RPMI8226 (cell line): ENCODE measurements at places on chromosomes 7 and 10.
A peak's percentile ranks its signal among the peaks of the same experiment; 100 is the strongest.

DNA sequence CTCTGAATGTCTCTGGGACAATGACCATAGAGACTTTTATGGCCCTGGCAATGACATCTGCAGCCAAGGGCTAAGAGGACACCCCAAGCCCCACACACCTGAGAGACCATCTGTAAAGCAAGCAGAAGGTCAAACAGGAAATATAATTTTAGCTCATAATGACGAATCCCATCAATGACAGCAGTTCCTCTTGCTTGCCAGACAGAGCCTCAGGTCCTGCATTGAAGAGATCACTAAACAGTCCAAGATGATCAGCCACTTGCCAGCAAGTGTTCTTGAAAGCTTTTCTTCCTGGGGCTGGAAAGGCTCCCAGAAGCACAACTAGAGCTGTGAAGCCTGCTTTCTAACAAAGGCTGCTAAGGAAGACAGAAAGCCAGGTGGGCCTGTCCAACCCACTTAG lies 993.7 kb upstream of the AUTS2 start:
- DNase-seq, result peak; percentile 67

DNA sequence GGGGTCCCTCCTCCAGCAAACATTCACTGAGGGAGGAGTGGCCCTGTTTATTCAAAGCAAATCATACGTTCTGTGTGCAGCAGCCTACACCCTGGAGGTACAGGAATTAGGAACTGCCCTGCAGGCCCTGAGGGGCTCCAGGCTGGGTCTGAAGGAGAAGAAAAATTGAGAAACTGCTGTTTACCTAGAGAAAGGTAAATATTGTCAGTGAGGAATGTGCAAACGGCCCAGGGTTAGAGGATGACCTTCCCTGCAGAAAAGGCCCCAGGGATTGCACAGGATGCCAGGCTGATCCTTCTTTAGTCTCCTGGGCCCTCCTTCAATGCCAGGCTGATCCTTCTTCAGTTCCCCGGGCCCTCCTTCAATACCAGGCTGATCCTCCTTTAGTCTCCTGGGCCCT lies 5.7 kb downstream of the CALML5 start:
- DNase-seq, result no peak

- DNase-seq, result no peak
Measured at GRCh38 chr10:57867241-57867640, 400.5 kb downstream of the IPMK start.

DNA sequence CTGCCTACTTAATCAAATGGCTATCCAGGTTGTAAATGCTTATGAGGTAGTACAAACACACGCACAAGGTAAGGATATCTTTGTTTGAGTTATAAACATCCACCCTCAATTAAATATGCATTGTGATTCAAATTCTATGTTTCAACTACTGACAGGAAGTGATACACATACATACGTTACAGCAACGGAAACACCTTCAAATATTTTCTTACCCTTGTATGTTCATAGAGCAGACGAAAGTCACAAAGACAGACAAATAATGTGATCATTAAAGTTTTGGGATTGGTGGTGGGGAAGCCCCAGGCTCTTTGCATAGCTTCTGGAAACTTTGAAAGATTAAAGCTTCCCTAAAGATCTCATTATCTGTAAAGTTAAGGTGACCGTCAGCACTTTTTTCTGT lies 521.0 kb downstream of the PARD3 start:
- DNase-seq, result no peak

DNA sequence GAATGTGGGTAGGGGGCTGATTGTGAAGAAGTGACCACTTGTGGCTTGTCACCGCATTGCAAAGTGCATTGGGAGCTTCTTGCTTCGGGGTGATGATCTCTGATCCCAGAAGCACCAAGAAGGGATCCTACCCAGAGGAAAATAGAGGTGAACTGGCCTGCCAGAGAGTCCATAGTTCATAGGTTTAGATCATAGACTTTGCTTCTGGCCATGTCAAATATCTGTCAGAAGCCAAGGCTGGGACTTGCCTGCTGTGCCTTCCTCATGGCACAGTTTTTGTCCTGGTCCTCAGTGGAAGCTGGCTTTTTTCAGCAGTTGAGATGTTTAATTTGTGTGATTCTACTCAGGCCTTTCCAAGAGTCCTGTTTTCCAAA lies 1.1 kb downstream of the ZSWIM8 start:
- DNase-seq, result no peak

DNA sequence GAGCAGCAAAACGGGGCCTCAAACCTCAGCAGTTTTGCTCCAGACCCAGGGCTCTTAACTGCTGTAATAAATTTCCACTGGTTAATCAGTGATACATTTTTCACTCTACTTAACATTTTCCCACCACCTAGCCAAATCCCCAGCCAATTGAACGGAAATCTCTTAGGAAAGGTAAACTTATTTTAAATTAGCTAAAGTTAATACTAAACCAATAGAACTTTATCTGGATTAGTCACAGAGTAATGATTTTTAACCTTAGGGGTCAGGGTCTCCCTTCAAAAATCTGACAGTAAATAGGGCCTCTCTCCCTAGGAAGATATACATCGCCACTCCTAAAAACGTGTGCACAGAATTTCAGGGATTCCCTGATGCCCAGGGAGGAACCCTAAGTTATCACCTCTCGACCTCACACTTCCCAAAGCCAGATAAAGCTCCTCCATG lies 87.4 kb upstream of the KMT2E start:
- no peak for DNase-seq

- DNase-seq, result no peak
Measured at GRCh38 chr7:151721694-151722093, 155.2 kb downstream of the PRKAG2 start.

DNA sequence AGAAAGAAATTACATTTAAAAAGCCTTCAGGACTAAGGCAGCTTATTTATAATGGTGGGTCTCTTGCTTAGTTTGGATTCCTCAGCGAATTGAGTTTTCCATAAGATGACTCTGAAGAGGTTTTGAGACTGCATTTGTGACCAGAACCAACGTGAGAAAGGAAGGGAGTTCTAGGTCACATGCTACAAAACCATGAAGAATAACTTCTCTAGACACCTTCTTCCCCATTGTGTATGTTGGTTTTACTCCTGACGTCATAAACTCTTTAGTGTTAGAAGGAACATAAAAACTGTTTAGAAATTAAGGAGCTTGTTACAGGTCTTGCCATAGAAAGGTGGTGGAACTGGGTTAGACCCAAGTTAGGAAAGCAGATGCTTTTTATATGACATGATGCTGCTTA lies 11.1 kb downstream of the PTPN12 start:
- no peak for DNase-seq

DNA sequence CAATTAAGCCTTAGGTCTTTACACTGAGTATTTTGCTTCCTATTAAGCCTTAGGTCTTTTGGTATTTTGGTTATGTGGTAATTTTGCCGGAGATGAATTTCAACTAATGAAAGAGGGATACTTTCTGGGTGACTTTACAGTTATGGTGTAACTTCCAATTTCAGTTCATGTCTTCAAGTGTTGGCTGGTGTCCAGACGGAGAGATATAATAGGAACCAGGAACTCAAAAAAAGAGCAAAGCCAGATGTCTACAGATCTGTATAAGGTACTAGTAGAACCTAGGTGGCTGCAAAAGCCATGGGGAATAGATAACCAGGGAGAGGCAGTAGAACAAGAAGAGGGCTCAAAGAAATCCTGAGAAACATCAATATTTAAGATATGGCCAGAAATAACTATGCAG lies 12.3 kb downstream of the ERCC6 start:
- no peak for DNase-seq

GRCh38 chr7:129090300-129090907 lies 35.5 kb upstream of the TNPO3 start:
- no peak for DNase-seq

DNA sequence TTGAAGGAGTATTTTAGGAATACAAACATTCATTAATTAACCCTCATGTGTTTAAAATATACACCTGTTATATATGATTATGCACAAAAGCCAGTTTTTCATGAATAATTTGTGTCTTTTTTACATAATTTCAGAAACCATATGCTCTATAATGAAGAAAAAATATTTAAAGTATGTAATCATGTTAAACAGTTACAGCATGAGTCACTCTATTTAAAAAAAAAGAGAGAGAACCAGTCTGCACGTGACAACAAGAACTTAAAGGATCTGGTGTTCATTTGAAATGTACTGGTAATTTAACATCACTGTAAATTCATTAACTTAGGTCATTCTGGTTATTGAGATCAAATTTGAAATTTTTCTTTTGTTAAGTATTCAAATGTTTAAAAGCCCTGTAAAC lies 228.5 kb downstream of the CACNB2 start:
- DNase-seq, result no peak

GRCh38 chr10:33422471-33423153 lies 88.1 kb upstream of the NRP1 start:
- no peak for DNase-seq

GRCh38 chr7:2000746-2001321 lies 231.9 kb downstream of the MAD1L1 start:
- no peak for DNase-seq

GRCh38 chr7:21076574-21076973 lies 289.9 kb upstream of the SP8 start:
- no peak for DNase-seq

DNA sequence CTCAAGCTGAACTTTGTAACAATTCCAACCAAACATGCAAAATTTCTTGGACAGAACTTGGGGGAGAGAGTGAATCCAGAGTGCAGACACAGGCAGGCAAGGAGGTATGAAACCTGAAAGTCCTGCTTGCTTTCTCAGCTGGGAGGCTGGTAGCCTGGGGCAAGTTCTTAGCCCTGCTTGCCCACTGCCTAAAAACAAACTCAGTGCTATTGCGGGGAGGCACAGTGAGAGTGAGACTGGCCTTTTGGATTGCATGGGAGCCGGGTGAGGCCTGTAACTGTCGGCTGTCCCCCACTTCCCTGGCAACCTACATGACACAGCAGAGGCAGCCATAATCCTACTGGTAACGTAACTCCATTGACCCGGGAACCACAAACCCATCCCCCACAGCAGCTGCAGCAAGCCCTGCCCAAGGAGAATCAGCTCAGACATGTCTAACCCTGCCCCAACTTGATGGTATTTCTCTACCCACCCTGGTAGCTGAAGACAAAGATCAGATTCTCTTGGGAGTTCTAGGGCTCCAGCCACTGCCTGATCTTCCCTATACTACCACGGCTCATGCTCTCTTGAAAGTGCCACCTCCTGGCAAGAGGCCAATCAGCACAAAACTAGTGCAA lies 663.6 kb downstream of the GRM8 start:
- DNase-seq, result no peak

DNA sequence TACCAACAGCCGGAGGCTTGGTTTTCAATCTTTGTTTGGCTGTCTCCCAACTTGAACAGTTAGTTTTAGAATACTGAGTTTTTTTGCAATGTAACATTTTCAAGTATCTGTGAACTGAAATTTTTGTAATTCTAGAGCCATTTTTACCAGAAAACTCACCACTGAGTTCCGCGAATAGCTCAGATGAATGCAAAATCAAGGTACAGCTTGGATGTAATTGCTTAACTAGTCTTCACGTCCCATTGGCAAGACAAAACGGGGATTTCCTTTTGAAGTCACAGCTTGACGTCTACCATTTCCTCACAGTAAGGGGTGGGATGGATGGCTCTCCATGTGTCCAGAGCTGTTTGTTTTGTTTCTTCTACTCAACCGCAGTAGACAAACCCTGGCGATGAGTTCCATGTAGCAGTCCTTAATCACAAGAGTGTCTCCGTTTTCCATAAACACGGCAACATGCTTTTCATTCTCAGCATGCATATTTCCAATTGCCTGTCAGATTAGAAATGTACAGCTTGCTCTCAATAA lies 55.8 kb upstream of the FGFR2 start:
- DNase-seq, result no peak

- DNase-seq, result no peak
Measured at GRCh38 chr10:13628661-13629060, 41.9 kb downstream of the PRPF18 start.

- DNase-seq, result no peak
Measured at GRCh38 chr7:86978808-86979506, 80.5 kb downstream of the ELAPOR2 start.

DNA sequence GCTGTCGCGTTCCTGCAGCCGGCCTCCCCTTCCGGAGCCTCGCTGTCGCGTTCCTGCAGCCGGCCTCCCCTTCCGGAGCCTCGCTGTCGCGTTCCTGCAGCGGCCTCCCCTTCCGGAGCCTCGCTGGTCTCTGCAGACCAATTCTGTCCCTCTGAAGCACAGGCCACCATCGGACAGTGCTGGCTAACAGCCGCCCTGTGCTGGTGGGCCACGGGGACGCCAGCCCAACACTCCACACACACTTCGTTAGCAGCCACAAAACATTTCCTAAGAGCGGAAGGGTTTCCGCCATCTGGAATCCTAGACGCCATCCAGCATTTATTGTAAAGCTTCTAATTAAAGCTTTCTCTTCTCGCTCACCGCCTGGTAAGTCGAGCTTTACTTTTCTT lies 11.2 kb downstream of the GPER1 start:
- no peak for DNase-seq

DNA sequence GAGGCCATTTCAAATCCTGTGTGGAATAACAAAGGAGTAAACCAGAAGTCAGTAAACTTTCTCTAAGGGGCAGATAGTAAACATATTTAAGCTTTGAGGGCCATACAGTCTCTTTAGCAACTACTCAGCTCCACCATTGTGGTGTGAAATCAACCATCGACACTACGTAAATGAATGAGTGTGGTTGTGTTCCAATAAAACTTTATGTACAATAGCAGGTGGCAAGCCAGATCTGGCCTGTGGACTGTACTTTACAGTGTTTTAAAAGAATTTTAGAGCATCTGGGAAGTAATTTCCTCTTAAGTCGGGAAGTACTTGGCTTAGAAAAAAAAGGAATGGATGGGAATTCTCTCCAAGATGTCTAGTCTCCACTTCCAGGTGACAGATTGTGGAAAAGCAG lies 71.3 kb downstream of the ARHGAP22 start:
- DNase-seq, result no peak

DNA sequence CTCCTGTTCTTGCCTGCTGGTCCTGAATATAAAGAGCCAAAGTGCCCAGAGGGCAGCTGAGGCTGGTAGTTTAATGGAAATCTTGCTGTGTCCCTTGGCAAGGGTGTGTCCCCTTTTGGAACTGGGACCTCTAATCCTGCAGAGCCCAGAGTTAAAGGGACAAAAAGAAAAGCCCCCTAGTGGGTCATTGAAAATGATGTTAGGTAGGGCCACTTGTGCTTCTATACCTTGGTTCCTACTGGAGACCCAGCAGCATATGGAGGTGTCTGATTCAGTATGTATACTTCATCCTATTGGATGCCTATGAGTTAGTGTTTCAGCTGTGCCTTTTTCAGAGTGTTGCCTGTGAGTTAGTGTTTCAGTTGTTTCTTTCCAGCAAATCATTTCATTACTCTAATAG lies 30.5 kb downstream of the TFAM start:
- DNase-seq, result no peak

- no peak for DNase-seq
Measured at GRCh38 chr10:63915240-63915639, 394.0 kb downstream of the REEP3 start.

- no peak for DNase-seq
Measured at GRCh38 chr10:101394524-101395133, 40.7 kb downstream of the BTRC start.

GRCh38 chr10:131264110-131264788 lies 47.3 kb downstream of the TCERG1L start:
- no peak for DNase-seq
